ENCODE measurements at places on chromosomes 4 and X.

DNA sequence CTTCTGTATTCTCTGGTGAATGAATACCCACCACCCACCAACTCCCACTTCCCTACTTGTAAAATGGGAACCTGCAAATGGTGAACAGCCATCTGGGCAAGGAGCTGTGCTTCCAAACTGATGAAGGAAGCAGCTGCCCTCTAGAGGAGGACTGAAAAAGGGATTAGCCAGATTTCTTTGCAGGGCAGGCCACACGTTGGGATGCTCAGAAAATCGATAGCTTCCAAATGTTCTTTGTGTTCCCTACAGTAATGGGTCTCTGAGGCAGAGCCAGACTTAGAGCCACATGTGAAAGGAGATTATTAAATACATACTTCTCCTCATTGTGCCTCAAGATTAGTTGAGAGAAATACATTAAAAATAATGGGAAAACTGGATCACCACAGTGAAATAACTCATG, 39.3 kb upstream of the LPAR4 start:
- peak; percentile 6 for DNase-seq

DNA sequence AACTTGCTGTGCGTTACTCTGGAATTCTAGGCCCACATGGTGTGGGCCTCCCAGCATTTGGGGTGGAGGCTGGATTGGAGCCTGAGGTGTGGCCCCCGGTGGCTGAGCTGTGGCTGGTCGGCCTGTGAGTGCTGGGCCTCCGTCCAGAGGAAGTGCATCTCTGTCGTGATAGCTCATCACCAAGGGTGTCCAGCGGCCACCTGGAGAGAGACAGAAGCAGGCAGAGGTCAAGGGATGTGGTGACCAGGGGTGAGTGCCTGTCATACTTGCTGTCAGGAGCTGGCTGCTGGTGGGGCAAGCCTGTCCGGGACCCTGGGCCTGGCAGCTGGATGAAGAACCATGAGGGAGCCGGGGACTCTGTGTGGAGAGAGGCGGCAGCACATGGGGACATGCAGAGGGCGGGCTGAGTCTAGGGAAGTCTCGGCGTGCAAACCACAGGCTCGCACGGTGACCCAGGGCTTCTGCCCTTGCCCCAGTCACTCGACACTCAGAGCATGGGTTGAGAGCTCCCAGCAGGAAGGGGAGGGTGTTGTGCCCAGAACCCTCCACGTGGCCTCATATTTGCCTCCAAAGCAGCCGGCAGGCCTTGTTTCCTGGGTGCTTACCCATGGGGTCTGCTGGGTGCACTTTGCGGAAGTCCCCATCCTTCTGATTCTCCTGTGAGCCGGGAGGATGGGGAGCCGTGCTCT, 6.2 kb downstream of the SORCS2 start:
- DNase-seq, result no peak

GRCh38 chr4:64062991-64063390, 346.3 kb downstream of the TECRL start:
- no peak for DNase-seq

GRCh38 chr4:15003401-15003890, 1.2 kb downstream of the CPEB2 start:
- peak; percentile 52 for DNase-seq

GRCh38 chr4:183335369-183335940, 13.2 kb upstream of the CLDN24 start:
- DNase-seq, result no peak

- no peak for DNase-seq
Observed at GRCh38 chrX:136736690-136737089, 44.0 kb downstream of the ARHGEF6 start.

DNA sequence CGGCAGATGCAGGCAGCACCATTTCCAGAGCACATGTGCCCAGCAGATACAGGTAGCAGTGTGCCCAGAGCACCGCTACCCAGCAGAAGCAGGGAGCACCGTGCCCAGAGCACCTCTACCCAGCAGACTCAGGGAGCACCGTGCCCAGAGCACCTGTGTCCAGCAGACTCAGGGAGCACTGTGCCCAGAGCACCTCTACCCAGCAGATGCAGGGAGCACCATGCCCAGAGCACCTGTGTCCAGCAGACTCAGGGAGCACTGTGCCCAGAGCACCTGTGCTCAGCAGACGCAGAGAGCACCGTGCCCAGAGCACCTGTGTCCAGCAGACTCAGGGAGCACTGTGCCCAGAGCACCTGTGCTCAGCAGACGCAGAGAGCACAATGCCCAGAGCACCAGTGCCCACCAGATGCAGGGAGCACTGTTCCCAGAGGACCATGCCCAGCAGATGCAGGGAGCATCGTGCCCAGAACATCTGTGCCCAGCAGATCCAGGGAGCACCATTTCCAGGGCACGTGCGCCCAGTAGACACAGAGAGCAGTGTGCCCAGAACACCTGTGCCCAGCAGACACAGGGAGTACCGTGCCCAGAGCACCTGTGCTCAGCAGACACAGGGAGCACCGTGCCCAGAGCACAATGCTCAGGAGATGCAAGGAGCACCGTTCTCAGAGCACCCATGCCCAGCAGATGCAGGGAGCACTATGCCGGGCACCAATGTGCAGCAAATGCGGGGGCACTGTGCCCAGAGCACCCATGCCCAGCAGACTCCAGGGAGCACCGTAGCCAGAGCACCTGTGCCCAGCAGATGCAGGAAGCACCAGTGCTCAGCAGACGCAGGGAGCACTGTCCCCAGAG, 236.4 kb downstream of the DHRSX start:
- DNase-seq, result no peak

DNA sequence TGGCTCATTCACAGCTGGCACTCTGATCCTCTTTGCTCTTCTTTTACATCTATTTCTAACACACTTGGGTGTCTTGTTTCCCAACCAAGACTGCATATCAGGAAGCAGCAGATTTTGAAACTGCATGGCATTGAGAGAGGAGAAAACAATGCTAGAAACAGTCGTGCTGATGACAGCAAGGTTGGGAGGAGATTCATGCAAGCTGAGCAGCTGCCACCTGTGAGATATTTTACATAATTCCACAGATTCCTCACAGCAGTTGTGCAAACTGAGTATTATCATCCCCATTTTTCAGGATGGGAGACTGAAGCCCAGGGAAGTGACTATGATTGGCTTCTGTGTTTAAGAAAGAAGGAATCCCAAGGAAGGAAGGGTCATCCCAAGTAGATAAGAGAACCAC, 105.0 kb downstream of the SLC2A9 start:
- DNase-seq, result no peak

- DNase-seq, result no peak
Observed at GRCh38 chr4:121697564-121697963, 784 bp upstream of the ANXA5 start.

GRCh38 chrX:12709047-12709446, 82.2 kb upstream of the PRPS2 start:
- DNase-seq, result no peak

GRCh38 chr4:127586922-127587571, 45.7 kb upstream of the INTU start:
- no peak for DNase-seq

- no peak for DNase-seq
Observed at GRCh38 chr4:47641755-47642154, 156.7 kb downstream of the ATP10D start.

- DNase-seq, result no peak
Observed at GRCh38 chrX:125387945-125388344, 68.3 kb downstream of the TEX13C start.

DNA sequence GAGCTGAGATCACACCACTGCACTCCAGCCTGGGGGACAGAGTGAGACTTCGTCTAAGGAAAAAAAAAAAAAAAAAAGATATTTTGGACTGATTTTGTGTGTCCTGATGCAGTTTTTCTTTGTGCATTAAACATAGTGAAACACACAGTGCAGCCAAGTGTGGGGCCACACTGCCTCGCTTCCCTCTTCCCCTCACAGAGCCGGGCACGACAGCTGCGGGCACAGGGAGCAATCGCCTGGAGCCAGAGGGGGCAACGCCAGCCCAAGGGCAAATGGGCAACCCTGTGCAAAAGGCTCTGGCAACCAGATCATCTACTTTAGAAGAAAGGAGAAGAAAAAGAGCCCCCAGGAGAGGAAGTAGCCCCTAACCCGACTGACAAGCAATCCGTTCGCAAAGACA, 13.5 kb upstream of the CCNQ start:
- no peak for DNase-seq

GRCh38 chr4:41384992-41385391, 128.3 kb downstream of the UCHL1 start:
- peak; percentile 64 for DNase-seq
